Tibial nerve (tissue), 4 donors: ENCODE measurements at places on chromosomes 3 and 15. TPM values are rescaled to one million over a fixed set of nuclear protein-coding genes. Genes with fewer than 3 reads are reported as not detected.

Gene CD80
- not detected for total RNA-seq

Gene ROPN1
- not detected for total RNA-seq

Gene FRMD5
- total RNA-seq, result 3.1 TPM

Gene LSMEM2
- total RNA-seq, result 2.1 TPM

Gene NLGN1
- total RNA-seq, result 33.3 TPM

Gene COL6A5
- not detected for total RNA-seq
